Left ventricle myocardium inferior (tissue), 1 donor: ENCODE measurements at places on chromosomes 5 and 9. TPM values are rescaled to one million over a fixed set of nuclear protein-coding genes. Genes with fewer than 3 reads are reported as not detected.

NKD2 gene
- total RNA-seq = 3.7 TPM

MAMDC2 gene
- 9.0 TPM for total RNA-seq

C5orf58 gene
- total RNA-seq = 1.0 TPM

GABRA6 gene
- not detected for total RNA-seq

RASGRF2 gene
- total RNA-seq = 4.8 TPM

PCA3 gene
- not detected for total RNA-seq

PTPN3 gene
- 27.4 TPM for total RNA-seq

GDNF gene
- total RNA-seq = 0.27 TPM

- DNase-seq = no peak
Measured at GRCh38 chr5:73816656-73817420, 190.8 kb downstream of the ARHGEF28 start.

DNA sequence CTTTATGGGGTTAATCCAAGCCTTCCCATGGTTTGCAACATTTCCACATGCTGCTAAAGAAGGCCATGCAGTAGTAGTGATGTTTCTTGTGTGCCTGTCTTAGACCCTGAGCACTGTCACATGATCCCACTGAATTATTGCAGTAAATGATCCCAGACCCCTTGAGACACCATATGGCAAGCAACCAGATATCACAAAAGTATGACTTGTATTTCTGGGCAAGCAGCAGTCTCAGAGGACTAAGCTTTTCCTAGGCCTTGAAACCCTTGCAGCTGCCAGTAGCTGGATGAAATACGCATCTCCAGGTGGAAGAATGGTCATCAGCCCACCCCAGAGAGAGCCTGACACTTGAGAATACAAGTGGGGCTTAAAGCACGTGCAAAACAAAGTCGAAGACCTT lies 41.8 kb downstream of the CDO1 start:
- peak; percentile 24 for DNase-seq

GRCh38 chr5:78964889-78965288 lies 20.2 kb downstream of the ARSB start:
- DNase-seq = no peak

DNA sequence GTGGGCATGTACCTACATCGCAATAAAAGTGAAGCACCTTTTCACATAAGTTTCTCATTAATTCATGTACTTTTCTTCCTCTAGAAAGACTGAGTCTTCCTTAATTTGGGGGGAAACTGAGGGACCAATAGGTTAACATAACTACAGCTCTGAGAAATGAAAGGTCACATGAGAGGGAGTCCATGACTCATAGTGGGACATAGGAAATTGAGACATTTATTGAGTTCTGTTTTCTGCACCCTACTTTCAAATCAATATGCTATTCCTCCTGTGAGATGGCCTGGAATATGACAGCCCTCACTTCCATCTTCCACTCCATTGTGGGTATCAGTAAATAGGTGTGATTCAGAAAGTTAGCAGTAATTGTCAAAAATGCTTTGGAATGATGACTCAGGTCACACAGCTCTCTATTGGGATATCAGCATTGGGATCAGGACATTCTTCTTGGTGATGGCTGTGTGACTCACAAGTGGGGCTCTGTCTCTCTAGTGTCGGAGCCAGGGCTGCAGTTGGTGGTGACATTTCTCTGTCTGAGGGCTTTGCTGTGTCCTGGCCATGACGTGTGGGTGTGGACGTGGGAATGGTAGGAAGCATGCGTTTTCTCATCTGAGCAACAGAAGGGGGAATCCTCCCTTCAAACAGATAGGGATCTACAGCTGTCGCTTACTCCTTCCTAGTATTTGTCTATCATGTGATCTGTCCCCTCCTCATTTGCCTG lies 125.0 kb downstream of the TRIO start:
- DNase-seq = no peak

DNA sequence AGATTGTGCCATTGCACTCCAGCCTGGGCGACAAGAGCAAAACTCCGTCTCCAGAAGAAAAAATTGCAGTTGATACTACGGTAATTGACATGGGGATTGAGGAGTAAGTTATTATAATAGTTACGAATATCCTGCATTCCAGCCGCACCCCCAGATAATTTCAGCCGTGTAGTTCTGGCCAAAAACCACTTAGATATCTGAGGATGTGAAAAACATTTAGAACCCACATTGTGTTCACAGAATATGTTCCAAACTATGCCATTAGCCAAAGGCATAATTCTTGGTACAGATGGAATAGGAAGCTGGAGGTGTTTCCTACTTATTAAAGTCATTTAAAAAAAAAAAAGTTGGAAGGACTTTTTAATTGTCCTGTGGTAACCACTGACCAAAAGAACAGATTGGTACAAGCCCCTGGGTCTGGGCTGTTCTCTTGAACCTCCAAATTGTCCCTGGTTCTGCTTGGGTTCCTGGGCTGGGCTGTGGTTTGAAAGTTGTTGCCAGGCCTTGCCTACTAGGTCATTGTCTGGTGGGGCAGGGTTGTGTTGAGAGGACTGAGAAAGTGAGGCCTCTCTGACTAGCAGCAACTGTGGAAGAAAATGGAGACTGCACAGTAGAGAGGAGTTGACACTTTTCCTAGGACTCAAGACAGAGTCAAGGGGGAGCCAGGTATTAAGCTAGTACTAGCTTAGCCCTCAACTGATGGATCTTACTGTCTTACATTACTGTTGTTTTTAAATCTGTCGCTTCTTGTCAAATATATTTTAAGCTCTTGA lies 198.8 kb downstream of the NR3C1 start:
- DNase-seq = no peak

- DNase-seq = no peak
Measured at GRCh38 chr5:54837981-54838380, 147.4 kb downstream of the ESM1 start.

DNA sequence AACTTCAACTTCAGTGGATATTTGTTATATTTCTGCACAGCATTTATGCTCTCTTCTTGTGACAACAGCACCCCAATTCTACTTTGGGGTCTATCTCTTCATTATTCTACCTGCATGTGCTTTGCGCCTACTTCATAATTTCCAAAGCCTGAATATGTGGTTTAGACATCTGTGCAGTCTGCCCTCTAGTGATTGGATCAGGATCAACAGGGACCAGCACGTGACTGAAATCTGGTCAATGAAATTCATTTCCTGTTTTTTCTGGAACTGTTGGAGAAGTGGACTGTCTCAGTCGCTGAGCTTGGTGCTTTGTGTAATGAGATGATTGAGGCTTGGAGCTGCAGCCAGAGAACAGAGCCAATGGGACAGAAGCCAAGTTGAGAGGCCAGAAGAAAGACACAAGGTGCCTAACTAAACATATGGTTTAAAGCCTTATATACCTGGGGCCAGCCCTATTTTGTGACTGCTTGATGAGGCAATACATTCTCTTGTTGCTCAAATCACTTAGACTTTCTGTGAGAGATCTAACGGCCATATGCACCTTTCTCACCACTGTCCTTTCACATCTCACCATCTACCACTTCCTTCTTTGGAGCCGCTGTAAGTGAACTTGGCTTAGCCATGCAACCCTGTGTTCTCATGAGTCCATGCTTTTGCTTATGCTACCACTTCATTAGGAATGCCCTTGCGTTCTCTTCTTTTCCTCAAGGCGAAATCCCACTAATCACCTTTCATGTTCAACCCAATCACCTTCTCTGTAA lies 68.8 kb upstream of the PPP2R2B start:
- no peak for DNase-seq

DNA sequence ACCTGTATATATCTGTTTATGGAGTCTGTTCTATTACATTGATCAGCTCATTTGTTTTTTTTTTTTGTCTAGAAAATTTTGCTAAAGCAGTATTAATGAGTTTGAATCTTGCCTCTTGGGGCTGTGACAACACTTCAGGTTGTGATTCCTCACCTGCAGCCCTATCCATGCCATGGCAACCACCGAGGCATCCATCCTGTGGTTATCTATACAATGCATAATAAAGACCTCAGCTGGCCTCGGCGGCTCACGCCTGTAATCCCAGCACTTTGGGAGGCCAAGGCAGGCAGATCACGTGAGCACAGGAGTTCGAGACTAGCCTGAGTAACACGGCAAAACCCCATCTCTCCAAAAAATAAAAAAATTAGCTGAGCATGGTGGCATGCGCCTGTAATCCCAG lies 28.1 kb upstream of the PDCD1LG2 start:
- DNase-seq = no peak

GRCh38 chr5:147286296-147286695 lies 51.5 kb downstream of the STK32A start:
- DNase-seq = no peak

- DNase-seq = peak; percentile 52
Measured at GRCh38 chr9:81373294-81373693, 316.1 kb downstream of the TLE1 start.

- DNase-seq = no peak
Measured at GRCh38 chr5:172749076-172749475, 21.9 kb downstream of the DUSP1 start.

DNA sequence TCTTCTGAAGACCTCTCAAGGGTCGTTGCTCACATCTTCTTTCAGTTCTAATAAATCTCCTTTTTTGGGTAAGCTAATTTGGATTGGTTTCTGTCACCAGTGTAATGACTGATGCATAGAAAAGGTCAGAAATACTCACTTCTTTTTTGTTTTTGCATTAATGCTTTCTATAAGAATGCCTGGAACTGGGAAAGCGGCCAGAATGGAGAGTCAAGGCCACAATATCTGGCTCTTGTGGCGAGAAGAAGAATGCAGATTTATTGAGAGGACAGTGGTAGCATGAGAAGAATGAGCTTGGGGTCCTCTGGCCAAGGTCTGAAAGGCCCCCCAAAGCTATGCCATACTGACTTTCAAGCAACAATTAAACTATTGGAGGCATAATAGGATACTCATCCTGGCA lies 88.0 kb upstream of the SLC12A2 start:
- no peak for DNase-seq

- no peak for DNase-seq
Measured at GRCh38 chr5:73392775-73393174, 55.8 kb downstream of the FOXD1 start.

GRCh38 chr5:73336366-73336765 lies 112.2 kb downstream of the FOXD1 start:
- DNase-seq = no peak

DNA sequence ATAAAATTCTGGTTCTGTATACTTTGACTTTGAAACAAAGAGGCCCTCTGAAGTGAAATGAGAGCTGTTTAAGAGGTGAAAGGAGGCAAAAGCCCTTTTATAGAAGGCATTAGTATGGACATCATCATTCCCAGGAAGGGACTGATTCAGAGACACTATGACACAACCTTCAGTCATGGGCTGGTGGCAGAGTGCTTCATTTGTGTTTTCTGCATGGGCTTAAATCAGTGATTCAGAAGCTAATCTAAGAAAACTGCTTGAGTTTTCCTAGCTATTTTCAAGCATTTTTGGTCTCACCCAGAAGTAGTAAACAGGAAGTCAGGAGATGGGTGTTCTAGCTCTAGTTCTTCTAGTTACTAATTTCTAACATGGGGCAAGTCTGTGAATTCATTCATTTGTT lies 288.9 kb downstream of the TRPM3 start:
- DNase-seq = no peak
